ENCODE measurements at places on chromosomes 11 and 22.

DNA sequence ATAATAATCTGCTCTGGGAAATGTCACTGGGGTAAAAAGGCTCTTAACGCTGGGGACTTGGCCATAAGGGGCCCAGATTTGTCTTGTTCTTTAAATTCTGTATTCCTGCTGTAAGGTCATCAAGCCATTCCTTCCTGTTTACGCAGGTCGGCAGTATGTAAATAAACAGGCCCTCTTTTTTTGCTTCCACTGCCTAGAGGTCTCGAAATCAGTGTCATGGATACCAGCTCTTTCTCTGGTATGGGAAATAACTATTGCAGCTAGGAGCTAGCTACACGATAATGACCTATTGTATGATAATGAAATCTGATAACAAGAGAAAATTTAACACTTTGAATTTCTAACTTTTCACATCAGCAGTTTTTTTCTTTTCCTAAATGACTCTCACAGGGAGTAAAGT, 209.2 kb upstream of the NARS2 start:
- no peak for DNase-seq

DNA sequence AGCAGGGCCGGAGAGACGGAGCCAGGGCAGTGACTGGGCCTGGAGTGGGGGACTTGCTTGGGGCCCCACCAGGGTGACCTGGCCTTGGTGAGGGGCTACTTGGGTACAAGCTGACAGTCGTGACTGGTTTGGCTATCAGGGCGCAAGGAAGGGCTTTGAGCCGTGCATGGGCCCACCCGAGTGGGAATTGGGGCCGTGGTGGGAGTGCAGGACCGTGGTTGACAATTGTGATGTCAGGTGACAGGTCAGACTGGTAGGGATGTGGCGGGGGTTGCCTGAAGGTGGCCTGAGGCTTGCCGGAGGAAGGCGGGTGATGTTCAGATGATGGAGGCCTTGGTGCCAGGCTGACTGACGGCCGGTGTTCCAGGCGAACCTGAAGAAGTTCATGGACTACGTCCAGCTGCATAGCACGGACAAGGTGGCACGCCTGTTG, 5.6 kb downstream of the SHANK3 start:
- DNase-seq = no peak

DNA sequence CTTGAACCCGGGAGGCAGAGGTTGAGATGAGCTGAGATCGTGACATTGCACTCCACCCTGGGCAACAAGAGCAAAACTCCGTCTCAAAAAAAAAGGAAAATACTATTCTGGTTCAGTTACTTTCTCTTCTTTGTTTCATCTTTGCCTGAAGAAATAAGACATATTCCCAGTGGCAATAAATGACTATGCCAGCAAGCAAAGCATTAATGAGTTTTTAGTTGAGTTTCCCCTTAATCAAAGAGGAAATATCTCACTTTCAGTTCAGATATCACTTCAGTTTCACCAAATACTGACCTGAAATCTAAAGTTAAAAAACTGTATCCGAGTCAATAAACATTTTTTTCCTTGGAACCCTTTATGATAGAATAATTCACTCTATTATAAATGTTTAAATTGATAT, 10.4 kb downstream of the PISD start:
- DNase-seq = no peak

DNA sequence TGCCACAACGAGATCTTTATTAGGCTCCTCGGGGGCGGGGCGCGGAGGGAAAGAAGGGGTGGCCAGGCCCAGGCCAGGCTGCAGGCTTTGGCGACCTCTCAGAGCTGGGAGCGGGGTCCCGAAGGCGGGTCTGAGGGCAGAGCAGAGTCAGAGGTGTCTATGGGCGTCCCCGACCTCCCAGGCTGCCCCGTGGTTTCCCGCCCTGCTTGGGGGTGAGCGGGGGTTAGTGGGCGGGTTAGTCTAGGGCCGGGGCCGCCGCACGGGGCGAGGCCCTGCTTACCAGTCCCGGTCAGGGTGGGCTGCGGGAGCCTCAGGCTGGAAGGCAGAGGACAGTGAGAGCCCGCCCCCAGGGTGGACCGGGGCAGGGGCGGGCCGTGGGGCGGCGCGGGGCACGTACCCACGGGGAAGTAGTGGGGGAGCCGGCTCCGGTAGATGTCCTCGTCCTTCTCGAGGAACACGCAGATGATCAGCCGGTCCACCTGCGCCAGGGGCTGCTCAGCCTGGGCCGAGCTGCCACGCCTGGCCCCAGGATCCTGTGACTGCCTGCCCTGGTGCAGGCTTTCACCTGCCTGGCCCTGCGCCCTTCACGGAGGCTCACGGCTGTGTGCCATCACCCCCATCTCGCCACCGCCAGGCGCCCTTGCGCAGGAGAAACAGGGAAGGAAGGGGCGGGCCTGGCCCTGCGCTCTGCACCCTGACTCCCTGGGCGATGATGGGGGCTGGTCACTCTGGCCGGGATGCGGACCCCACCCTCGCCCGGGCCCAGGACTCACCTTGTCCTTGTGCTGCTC, 12.5 kb downstream of the OTUB1 start:
- DNase-seq = no peak

GRCh38 chr11:85643191-85643614, 4.6 kb upstream of the TMEM126A start:
- no peak for DNase-seq

- no peak for DNase-seq
Measured at GRCh38 chr11:47047972-47048371, 111.4 kb downstream of the CSTPP1 start.

GRCh38 chr11:47550288-47551047, 2.5 kb downstream of the CELF1 start:
- no peak for DNase-seq

- no peak for DNase-seq
Measured at GRCh38 chr22:41768430-41768829, 32.0 kb upstream of the CCDC134 start.

DNA sequence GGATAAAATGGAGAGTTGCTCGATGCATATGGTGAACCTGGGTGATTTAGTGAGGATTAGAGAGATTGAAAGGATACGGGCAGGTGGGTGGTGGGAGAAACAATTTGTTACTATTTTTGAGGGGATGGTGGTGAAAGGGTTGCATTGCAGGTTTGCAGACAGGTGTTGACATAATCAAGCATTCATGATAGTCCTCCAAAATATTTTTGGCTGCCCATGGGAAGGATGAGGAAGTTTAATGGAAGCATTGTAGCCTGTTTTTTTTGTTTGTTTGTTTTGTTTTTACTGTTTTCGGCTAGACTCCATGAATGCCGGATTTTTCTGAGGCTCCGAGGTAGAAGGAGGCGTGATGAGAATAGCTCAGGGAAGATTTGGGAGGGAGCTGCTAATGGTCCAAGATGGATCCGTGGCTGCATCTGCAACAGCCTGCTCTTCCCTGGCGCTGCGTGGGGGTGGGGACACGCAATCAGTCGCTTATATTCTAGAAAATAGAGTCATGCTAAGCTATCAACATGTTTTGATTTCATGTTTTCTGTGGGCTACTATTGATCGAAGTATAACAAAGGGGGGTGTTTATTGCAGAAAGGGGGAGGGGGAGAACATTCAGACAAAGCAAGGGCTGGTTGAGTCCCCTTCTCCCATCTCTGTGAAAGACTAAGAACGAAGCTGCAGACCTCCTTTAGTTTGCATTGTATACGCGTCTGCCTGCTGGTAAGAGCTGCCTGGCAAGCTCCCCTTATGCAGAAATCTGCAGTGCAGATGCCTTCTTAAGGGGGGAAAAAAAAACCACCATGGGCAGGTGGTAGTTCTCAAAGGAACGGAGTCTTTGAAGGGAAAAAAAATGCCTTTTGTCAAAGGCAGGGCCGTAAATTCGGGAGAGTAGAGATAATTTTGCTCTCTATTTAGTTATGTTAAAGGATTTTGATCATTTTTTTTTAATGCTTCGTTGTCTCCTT, 1.0 kb downstream of the RTN3 start:
- DNase-seq = no peak

DNA sequence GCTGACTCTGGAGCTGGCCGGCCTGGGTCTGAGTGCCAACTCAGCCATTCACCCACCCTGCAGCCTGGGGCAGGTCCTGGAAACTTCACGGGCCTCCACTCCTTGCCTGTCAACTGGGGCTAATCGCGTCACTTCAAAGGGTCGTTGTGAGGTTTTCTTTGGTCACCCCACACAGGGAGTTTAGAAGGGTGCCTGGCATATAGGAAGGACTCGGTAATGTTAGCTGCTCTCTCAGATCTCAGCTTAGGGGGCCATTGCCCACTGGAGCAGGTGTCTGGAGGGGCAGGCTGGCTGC, 7.3 kb downstream of the INCENP start:
- DNase-seq = no peak

GRCh38 chr22:31089160-31090100, 8.3 kb downstream of the SMTN start:
- no peak for DNase-seq

DNA sequence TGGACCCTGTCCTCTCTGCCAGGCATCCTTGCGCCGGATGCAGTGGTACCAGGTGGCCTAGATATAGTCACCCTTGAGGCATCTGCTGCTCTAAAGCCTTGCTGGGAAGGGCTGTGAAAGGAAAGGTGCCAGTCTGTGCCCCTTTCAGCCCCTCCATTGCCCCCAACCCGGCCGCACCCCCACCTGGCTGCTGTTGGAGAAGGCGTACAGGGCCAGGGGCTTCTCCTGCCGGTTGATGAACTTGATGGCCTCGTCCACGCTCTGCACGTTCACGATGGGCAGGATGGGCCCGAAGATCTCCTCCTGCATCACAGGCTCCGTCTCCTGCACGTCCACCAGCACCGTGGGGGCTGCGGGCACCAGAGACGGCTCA, 10.2 kb downstream of the ALDH3B2 start:
- DNase-seq = no peak

- no peak for DNase-seq
Measured at GRCh38 chr22:21690401-21690801, 24.6 kb downstream of the PPIL2 start.

DNA sequence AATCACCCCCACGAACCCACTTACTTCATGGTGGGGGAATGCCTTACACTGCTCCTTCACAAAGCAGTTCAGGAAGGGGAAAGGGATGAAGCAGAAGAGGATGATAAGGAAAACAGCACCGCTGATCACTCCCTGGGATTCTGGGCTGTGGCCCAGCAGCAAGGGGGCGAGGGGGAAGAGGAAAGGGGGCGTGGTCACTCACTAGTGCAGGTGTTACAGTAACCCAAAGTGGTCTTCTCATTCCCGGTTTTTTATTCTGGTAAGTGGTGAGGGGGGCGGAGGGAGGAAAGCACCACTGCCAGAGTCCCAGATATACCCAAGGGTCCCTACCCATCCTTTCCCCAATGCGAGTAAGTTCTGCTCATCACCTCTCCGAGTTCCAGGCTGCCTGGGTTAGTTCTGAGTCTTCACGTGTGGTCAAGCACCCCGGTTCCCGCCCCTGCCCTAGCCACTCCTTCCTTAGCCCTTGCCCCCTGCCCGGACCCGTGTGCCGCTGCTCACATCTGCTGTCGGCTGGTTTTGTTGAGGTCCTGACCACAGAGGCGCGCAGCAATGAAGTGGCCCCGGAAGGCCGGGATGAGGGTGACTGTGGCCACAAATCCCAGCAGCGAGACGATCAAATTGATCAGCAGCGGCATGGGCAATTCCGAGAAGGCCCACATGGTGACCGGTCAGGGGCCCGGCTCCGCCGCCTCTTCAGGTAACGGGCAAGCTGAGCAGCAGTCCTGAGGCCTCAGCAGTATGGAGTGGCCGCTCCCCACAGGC, 477 bp downstream of the DPAGT1 start:
- DNase-seq = no peak

DNA sequence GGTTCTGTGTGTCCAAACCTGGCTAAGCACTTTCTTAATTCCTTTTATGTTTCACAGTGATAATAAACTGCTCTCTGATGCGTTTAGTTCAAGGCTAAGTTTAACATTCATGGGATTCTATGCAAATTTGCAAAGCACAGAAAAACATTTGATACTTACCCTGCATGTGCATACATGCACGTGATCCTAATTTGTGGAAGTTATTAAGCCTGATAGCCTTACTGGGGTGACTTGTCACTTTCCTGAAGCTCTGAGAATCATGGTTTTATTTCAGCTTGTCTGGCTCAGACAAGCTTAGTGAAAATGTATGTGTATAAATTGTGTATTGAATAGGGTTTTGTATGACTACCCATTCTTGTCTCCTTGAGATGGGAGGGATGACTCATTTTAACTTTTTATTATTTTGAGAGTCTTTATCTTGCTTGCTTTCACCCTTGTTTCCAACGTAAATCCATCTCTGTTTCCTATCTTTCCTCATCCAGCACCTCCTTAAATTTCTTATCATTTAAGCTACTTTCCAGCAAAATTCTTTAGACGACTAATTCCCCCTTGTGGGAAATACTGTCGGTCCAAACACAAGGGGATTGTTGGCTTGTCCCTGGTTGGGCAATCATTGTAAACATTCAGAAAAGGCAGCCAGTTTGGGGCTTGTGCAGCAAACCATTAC, 167.1 kb downstream of the C11orf91 start:
- no peak for DNase-seq

DNA sequence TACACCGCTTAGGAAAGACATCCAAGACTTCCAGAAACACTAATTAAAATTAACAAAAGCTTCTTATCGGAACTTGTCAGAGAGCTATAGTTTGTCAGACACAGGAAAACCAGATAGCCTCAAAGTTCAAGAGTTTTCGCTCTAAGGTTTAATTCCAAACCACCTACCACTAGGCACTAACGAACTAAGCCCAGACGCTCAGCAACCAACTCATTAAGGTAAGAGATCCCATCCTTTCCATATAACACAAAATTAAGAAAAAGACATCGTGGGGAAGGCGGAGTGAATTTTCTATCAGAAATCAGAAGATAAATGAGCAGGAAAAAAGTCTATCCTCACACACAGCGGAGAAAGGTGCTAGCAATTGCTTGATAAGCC, 382 bp downstream of the IMMP1L start:
- DNase-seq = no peak
